ENCODE measurements at places on chromosomes 4 and X.

DNA sequence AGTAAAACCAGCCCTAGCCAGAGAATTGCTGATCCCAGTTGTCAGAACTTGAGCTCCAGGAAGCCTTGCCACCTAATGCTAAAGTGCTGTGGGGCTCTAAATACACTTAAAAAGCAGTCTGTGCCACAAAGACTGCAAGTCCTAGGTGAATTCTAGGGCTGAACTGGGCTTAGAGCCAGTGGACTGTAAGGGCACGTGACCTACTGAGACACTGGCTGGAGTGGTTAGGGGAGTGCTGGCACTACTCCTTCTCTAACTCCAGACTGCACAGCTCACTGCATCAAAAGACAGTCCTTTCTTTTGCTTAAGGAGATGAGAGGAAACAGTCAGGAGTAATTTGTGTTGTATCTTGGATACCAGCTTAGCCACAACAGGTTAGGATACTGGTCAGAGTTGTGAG is 1240.2 kb downstream of the FAM133A start:
- DNase-seq: no peak

GRCh38 chr4:85557016-85557901 is 82.3 kb downstream of the ARHGAP24 start:
- DNase-seq: no peak

DNA sequence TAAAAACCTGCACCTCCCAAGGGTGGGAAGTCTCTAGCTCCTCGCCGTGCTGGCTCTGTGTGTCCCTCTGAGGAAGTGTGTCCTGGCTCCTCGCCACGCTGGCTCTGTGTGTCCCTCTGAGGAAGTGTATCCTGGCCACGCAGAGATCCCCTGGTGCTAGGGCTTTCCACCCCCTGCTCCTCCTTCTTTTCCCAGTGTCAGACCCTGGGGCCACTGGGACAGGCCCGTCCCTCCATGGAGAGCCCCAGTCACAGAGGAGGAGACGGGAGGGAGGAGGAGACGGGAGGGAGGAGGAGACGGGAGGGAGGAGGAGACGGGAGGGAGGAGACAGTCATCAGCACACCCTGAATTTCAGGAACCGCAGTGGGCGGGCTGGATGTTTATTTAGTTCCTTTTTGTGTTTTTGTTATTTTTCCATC is 53.8 kb upstream of the HGFAC start:
- peak; percentile 70 for DNase-seq

GRCh38 chr4:67275179-67275750 is 270.0 kb downstream of the CENPC start:
- DNase-seq: no peak

- no peak for DNase-seq
Measured at GRCh38 chr4:61571761-61572559, 371.8 kb downstream of the ADGRL3 start.

DNA sequence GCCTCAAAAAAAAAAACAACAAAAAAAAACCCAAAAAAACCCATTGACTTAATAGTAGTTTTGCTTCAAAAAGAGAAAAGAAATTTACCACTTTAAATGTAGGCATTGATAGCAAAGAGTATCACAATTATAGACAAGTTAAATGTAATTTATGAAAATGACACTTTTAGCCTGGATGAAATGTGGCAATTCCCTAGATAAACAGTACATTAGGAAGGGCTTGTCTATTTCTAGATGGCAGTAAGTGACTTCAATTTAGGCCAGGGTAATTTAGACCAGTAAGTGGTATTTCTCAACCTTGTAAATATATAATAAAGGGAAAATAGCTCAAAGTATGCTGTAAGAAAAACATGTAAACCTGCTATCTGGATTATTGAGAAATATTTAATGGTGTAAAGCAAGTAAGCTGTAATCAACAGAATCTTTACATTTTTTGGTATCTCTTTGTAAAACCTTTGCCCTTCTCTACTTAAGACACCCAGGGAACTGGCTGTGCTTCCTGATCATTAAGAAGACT is 103.7 kb upstream of the RAPGEF2 start:
- DNase-seq: no peak

- peak; percentile 19 for DNase-seq
Measured at GRCh38 chr4:141058591-141059512, 74.4 kb downstream of the RNF150 start.

Data from AG08396 (cell line).